Activated T-cell treated with anti-CD3 and anti-CD28 coated beads for 1 hour (primary cell): ENCODE measurements at places on chromosomes 5 and 9.

DNA sequence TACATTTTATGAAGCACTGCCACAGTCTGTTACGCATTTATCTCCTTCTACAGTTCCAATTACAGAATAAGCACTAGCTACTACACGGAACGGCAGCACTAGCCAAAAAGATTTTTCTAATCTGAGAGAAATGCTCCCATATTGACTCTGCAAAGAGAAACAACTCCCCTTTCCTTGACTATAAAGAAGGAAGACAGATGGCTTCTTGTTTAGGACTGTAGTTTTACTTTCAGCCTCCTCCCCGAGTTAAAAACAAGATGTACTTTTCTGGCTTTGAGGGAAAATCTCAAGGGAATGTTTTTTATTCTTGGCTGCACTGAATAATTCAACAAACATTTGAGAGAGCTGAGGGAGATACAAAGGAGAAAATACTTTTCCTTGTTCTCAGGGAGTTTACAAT lies 1.9 kb upstream of the SLC44A1 start:
- no peak for DNase-seq

GRCh38 chr5:121108725-121109124 lies 644.6 kb downstream of the PRR16 start:
- DNase-seq: no peak

GRCh38 chr5:81747030-81747429 lies 3.9 kb downstream of the SSBP2 start:
- DNase-seq: no peak

- DNase-seq: peak; percentile 41
Observed at GRCh38 chr5:59188419-59189225, 605.7 kb downstream of the RAB3C start.

- DNase-seq: no peak
Observed at GRCh38 chr5:158898185-158899177, 201.2 kb downstream of the EBF1 start.

- DNase-seq: no peak
Observed at GRCh38 chr5:139369181-139369580, 13.9 kb downstream of the SLC23A1 start.

DNA sequence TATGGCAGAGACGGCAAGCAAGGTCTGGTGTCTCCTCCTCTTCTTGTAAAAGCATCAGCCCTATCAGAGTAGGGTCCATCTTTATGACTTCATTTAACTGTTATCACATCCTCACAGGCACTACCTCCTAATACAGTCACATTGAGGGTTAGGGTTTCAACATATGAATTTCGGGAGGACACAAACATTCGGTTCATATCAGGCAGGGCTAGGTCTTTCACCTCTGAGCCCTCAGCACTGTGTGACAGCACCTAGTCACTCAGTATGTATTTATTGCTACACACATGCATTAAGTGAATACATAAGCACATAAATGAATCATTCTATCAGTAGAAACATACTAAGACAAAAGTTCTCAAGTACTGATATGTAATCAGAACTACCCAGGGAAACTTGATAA lies 9.4 kb upstream of the BTF3 start:
- DNase-seq: no peak

- DNase-seq: peak; percentile 39
Observed at GRCh38 chr5:159773062-159773924, 143.0 kb upstream of the ADRA1B start.

DNA sequence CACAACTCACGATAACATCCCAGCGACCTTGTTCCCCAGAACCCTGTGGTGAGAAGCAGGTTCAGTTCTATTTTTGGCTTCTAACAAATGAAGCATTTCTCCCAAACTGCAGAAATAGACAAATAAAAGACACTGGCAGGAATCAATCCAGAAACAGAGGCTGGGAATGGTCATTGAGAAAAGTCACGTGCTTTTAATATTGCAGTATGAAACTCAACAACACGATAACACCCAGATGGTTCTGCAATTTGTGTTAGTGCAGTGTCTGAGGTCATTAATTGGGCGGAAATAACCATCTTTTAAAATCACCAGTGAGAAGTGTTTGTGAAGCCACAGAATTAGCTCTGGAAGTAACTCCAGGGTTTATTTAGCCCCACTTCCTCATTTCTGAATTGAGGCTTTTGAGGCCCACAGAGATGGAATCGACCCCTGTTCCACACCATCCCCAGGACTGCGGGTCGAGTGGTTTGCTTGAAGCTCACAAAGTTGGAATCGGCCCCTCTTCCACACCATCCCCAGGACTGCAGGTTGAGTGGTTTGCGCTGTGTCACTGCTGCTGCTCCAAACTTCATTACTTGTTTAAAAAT lies 164.7 kb upstream of the IRX4 start:
- DNase-seq: no peak
